ENCODE measurements at places on chromosomes 3 and 15. TPM values are rescaled to one million over a fixed set of nuclear protein-coding genes. Genes with fewer than 3 reads are reported as not detected.

Gene MAP2K1
- polyA plus RNA-seq: 25.5 TPM

Gene DUOX1
- polyA plus RNA-seq: not detected

Gene DMXL2
- polyA plus RNA-seq: 8.9 TPM

GRCh38 chr3:155517903-155518302 is 224.4 kb upstream of the STRIT1 start:
- H3K27ac ChIP-seq: no peak overlapping the region
- H3K4me1 ChIP-seq: peaks cover 2% of the 10 kb centered on the region
- no peaks in the 10 kb centered on the region for H3K27me3 ChIP-seq
- H3K36me3 ChIP-seq: no peaks in the 10 kb centered on the region
- DNase-seq: no peak

GRCh38 chr3:24965706-24966385 is 462.2 kb upstream of the RARB start:
- DNase-seq: no peak
- H3K36me3 ChIP-seq: no peaks in the 10 kb centered on the region
- H3K27me3 ChIP-seq: no peaks in the 10 kb centered on the region
- no peak overlapping the region for H3K4me3 ChIP-seq

- peaks cover 52% of the 10 kb centered on the region for H3K36me3 ChIP-seq
- H3K4me3 ChIP-seq: no peak overlapping the region
- H3K27ac ChIP-seq: no peak overlapping the region
- DNase-seq: no peak
- H3K27me3 ChIP-seq: no peaks in the 10 kb centered on the region
Observed at GRCh38 chr3:138230525-138230924, 43.4 kb downstream of the ARMC8 start.

GRCh38 chr3:127525373-127525772 is 65.2 kb downstream of the TPRA1 start:
- H3K4me3 ChIP-seq: no peak overlapping the region
- H3K27me3 ChIP-seq: no peaks in the 10 kb centered on the region
- peaks cover 5% of the 10 kb centered on the region for H3K4me1 ChIP-seq
- no peaks in the 10 kb centered on the region for H3K36me3 ChIP-seq
- no peak for DNase-seq
- H3K27ac ChIP-seq: no peak overlapping the region

Measured in SK-N-SH (cell line).